Osteoblast (primary cell): ENCODE measurements at places on chromosomes 7 and 10. TPM values are rescaled to one million over a fixed set of nuclear protein-coding genes. Genes with fewer than 3 reads are reported as not detected.

Gene EN2
- total RNA-seq = under 0.01 TPM in 1 of 2 replicates, not detected in the other

GRCh38 chr7:24911213-24911603 lies 68.8 kb downstream of the OSBPL3 start:
- no peak for DNase-seq

Gene CCDC136
- total RNA-seq = 7.2 and 10.0 TPM in 2 replicates

Gene PON3
- total RNA-seq = 0.72 and 0.88 TPM in 2 replicates

GRCh38 chr10:72355214-72355555 lies 466 bp upstream of the DNAJB12 start:
- peak; percentile 93 for DNase-seq

DNA sequence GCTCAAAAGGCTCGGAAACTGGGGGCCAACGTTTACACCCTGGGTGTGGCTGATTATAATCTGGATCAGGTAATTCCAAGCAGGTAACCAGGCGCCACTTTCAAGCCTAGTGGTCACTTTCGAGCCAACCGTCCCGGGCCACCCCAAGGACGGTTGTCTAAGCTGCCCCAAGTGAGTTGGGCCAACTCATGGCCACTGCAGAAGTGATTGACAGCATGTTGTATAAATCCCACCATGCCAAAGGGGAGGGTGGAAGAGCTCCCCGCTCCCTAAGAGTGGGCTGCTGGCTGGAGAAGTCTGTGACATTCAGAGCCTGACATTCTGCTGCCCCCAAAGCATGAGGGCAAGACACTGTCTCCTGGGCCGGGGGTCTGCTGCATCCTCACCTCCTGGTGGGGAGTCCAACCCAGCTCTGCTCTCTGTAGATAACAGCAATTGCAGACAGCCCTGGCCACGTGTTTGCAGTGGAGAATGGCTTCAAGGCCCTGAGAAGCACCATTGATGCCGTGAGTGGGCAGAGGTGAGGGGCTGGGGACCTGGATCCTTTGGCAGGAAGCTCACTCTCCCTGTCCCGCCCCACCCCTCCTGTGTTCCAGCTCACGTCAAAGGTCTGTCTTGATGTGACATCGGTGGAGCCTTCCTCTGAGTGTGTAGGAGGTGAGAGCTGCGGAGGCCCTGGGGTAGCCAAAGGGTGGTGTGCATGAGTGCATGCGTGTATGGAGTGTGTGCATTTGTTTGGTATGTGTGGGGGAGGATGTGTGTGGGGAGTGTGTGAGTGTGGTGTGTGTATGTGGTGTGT lies 10.8 kb downstream of the ANTXRL start:
- DNase-seq = no peak

DNA sequence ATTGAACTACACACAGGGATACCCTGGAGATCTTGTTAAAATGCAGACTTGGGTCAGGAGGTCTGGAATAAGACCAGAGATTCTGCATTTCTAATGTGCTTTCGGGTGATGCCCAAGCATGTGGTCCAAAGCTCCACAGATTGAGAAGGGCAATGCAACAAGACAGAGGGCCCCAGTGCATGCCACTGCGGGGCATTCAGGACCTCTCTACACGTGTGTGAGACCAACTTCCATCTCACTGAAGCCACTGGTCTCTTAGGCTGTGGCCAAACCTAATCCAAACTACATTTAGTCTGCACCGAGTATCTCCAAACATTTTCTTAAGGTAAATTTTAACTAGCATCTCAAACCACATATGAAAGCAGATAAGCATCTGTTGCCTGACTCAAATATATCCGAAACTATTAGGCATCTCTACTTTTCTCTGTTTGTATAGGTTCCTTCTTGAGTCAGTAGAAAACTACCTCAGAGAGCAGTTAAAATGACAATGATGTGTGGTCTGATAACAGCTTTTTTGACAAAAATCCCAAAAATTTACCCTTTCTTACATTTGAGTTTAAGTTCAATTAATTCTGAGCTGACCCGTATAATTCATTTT lies 107.5 kb downstream of the ELMO1 start:
- no peak for DNase-seq

Gene LRMDA
- 17.1 and 18.5 TPM in 2 replicates for total RNA-seq

GRCh38 chr7:4842319-4843064 lies 19.3 kb downstream of the PAPOLB start:
- DNase-seq = no peak

DNA sequence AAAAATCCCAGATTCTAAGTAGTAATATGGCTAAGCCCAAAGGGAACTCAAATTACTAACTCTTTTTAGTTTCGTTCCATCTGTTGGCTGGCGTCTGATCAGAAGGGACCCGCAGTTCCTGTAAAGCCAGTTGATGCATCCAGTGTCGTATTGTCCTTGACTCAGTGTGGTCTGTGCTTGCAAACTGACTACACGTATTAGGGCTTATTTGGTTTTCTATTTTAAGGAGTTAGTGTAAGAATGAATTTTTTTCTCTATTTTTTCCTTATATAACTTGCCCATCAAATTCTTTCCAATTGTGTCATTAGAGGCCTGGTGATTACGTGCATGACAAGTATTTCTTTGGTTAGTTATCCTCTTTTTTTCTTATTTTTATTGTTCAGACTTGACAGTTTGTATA lies 9.7 kb downstream of the ABCA13 start:
- no peak for DNase-seq

Gene WDR86
- 8.5 and 15.6 TPM in 2 replicates for total RNA-seq

Gene EMX2
- 0.88 and 1.4 TPM in 2 replicates for total RNA-seq

GRCh38 chr10:126935263-126935946 lies 30.2 kb downstream of the DOCK1 start:
- peak; percentile 86 for DNase-seq

DNA sequence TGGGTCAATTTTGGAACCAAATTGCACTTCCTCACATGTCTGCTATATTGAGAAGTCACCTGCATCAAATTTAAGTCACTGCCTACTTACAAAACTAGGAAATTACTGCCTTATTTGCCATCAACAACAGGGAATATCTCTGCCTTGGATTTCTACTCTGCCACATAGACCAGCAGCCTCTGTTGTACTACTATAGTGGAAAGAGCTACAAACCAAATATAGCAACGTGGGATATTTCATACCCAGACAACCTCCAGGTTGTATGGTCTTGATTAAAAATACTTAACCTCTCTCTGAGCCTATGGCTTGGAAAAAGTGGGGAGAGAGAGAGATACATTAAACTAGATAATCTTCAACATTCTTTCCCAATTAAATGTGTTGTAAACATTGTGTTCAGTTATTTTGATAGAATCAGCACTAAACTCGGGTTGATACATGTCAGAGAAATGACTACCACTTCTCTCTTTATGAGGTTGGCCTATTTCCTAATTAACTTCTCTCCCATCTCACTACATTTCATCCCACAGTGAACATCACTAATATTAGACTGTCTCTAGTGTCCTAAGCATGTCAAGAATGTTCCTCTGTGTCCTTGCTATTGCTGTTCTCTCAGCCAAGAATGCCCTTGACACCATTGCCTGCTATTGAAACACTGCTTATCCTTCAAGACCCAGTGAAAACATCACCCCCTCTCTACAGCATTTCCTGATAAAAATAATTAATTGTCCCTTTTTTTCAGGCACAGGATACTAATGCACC lies 421.2 kb downstream of the IPMK start:
- no peak for DNase-seq

DNA sequence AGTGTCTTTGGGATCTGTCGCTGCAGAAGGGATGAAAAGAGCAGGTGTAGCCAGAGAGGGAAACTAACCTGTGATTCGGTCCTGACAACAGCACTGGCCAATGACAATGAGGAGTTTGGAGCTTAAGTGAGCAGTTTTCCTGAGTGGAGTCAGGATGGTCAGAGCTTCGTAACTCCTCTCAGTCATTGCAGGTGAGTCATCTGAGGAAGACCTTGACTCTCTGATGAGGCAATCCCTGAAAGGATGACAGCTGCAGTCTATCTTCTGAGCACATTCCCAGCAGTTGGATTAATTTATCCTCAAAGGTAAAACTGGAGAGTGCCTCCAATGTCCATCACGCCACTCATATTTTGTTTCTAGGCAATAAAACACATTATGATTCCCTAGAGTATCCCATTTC lies 401.9 kb downstream of the POM121L12 start:
- DNase-seq = no peak

GRCh38 chr10:26810435-26811026 lies 50.2 kb downstream of the ABI1 start:
- no peak for DNase-seq

DNA sequence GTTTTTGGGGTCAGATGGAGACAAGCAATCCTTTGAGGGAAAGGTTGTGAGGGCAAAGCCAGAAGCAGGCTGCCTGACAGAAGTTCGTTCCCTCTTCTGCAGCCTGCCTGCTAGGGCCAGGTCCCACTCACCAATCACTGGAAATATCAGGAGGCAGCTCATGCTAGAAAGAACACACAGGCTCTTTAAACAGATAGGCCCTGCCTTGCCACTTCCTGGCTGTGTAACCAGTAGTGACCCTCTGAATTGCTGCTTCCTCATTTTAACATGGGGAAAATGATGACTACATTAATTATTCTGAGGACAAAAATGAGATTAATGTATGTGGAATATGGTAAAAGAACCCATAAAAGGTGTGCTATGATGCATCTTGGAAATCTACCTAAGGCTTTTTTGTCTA lies 50.5 kb upstream of the MRLN start:
- no peak for DNase-seq

- DNase-seq = no peak
These were observed 107.3 kb upstream of the PDCD4 start for GRCh38 chr10:110764378-110764777.

DNA sequence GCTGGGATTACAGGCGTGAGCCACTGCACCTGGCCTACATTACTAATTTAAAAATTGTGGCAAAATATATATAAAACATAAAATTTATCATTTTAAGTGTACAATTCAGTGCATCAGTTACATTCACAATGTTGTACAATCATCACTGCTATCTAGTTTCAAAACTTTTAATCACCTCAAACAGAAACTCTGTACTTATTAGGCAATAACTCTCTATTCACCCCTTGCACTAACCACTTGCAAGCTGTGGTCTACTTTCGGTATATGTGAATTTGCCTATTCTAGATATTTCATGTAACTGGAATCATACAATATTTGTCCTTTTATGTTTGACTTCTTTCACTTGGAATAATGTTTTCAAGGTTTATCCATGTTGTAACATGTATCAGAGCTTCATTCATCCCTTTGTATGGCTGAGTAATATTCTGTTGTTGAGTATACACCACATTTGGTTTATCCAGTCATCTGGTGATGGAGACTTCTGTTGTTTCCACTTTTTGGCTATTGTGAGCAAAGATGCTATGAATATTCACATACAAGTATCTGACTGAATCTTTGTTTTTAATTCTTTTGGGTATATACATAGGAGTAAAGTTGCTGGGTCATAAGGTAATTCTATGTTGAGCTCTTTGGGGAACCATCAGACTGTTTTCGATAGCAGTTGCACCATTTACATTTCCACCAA lies 14.3 kb upstream of the ELOVL3 start:
- DNase-seq = no peak

GRCh38 chr10:114603948-114604347 lies 54.1 kb downstream of the ABLIM1 start:
- no peak for DNase-seq

Gene NPFFR1
- not detected in 2 replicates for total RNA-seq

DNA sequence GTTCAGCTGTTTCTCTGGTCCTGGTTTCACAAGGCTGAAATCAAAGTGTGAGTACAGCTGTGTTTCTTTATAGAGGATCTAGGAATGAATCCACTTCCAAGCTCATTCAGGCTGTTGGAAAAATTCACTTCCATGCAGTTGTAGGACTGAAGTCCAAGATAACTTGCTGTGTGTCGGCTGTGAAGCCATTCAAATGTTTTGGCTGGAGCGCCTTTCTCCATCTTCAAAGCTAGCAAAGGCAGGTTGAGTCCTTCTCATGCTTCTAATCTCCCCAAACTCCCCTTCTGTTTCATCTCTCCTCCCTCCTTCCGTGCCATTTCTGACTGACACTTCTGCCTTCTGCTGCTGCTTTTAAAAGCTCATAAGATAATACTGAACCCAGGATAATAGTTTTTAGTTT lies 1195.4 kb upstream of the LRRN3 start:
- no peak for DNase-seq

- DNase-seq = no peak
These were observed 130.9 kb downstream of the RSU1 start for GRCh38 chr10:16686054-16686902.
